ENCODE measurements at places on chromosomes 13 and 19.
A peak's percentile ranks its signal among the peaks of the same experiment; 100 is the strongest.

DNA sequence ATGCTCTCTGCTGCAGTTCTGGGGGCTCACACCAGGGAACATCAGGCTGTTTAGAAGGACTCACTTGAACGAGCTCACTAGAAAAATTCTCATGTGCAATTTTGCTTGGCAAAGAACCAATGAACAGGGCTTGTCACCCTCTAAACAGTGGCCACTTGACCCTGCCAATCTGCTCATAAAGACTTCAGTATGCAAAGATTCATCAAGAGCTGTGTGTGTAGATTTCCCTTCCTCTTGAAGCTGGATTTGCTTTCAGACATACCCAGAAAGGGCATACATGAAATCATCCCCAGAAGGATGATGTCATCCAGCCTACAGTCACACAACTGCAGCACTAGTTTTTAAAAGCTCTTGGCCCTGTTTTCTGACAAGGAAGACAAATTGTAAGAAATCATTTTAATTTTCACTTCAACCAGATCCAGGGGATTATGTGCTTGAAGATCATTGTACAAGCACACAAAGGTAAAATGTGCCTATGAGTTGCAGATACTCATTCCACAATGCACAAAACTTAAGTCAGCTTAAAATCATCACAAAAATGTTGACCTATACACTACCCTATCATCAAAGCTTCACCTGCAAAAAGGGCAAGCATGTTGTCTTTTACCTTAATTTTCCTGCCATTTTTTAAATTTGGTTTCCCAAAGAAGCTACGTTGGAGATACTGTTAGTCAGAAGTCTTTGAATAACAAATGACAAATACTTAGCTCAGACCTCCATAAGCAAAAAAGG lies 5.2 kb upstream of the STK24 start:
- peak; percentile 57 for ATAC-seq

DNA sequence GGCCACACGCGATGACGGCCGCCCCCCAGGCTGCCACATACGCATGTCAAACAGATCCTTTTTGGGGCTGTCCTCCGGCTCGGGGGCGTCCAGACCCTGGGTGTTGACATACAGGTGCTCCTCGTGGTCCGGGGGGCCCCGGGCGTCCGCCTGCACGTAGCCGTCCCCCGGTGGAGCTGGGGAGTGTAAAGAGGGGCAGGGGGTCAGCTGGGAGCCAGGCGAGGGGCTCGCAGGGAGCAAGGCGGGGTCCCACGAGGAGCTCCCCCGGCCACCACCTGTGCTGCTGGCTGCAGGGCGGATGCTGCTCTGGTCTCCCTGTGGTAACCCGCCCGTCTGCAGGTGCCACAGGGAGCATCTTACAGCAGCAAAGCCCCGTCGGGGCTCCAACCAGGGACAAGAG lies 16.1 kb upstream of the C2CD4C start:
- no peak for ATAC-seq

DNA sequence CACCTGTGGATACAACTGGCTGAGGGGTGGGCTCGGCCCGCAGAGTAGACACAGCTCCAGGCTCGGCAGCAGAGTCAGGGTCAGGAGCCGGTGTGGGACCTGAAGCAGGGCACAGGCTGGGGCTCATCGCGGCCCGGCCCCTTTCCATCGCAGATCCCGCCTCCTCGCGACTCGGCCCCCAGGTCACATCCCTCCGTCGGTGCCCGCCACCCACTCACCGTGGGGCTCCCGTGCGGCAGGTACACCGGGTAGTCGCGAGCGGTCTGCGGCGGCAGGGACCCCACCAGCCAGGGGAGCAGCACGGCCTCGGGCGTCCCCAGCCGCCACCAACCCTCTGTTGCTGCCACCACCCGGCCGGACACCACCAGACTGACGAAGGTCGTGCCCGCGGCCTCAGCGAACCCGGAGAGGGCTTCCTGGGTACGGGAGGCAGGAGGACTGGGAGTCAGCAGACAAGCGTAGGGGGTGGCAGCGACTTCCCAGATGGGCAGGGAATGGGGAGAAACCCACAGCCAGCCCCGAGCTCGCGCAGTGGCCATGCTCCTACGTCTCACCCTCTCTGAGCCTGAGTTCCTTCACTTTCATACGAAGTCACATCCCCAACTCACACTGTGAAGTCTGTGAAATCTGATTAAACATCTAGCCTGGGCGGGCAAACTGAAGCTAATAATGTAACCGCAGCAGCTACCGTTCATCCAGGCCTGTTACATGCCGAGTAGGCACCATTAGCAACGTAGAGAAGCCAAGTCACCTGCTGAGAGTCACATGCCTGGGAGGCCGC lies 3.7 kb downstream of the FUZ start:
- ATAC-seq = peak; percentile 36

GRCh38 chr19:19053508-19054314 lies 10.1 kb upstream of the SLC25A42 start:
- peak; percentile 62 for ATAC-seq

- ATAC-seq = no peak
Observed at GRCh38 chr13:41577436-41577835, 120.1 kb downstream of the RGCC start.

All from activated T-helper 17 cell treated with anti-CD3 and anti-CD28 coated beads, Interleukin-2, amount 50 U/mL, for 72 hours (primary cell).